ENCODE measurements at places on chromosomes 11 and 22. TPM values are rescaled to one million over a fixed set of nuclear protein-coding genes. Genes with fewer than 3 reads are reported as not detected.

The LRRC74B gene
- not detected for total RNA-seq

The MS4A6E gene
- not detected for total RNA-seq

The LARGE2 gene
- total RNA-seq: not detected

The SYT12 gene
- under 0.01 TPM for total RNA-seq

The KCNJ1 gene
- 0.13 TPM for total RNA-seq

The WBP2NL gene
- total RNA-seq: not detected

The KRTAP5-11 gene
- total RNA-seq: not detected

The TRIM51 gene
- total RNA-seq: not detected

The SLN gene
- not detected for total RNA-seq

The TSKU gene
- total RNA-seq: 3.0 TPM

The MFNG gene
- total RNA-seq: 197 TPM

The FIBIN gene
- total RNA-seq: not detected

The SMIM38 gene
- total RNA-seq: not detected

The DBX1 gene
- not detected for total RNA-seq

The LDLRAD3 gene
- 4.5 TPM for total RNA-seq

The RASD2 gene
- total RNA-seq: not detected

The NTM gene
- total RNA-seq: not detected

The IGLL1 gene
- not detected for total RNA-seq

All from dermis microvascular lymphatic vessel endothelial cell (primary cell).